HCT116 (cell line): ENCODE measurements at places on chromosomes 16 and 17. TPM values are rescaled to one million over a fixed set of nuclear protein-coding genes. Genes with fewer than 3 reads are reported as not detected.

EVPLL gene
- total RNA-seq: not detected

- no peak for DNase-seq
Measured at GRCh38 chr17:76188213-76189016, 47.4 kb upstream of the FOXJ1 start.

- peak; percentile 6 for DNase-seq
Measured at GRCh38 chr16:12661656-12662172, 142.0 kb downstream of the CPPED1 start.

GRCh38 chr16:70380248-70380918 lies 33.7 kb downstream of the DDX19A start:
- DNase-seq: no peak

GRCh38 chr16:10465821-10466220 lies 80.0 kb downstream of the ATF7IP2 start:
- no peak for DNase-seq

- DNase-seq: no peak
Measured at GRCh38 chr16:27625050-27625697, 75.2 kb downstream of the KATNIP start.

- peak; percentile 92 for DNase-seq
Measured at GRCh38 chr17:63961355-63962212, 11.1 kb downstream of the SCN4A start.

DNA sequence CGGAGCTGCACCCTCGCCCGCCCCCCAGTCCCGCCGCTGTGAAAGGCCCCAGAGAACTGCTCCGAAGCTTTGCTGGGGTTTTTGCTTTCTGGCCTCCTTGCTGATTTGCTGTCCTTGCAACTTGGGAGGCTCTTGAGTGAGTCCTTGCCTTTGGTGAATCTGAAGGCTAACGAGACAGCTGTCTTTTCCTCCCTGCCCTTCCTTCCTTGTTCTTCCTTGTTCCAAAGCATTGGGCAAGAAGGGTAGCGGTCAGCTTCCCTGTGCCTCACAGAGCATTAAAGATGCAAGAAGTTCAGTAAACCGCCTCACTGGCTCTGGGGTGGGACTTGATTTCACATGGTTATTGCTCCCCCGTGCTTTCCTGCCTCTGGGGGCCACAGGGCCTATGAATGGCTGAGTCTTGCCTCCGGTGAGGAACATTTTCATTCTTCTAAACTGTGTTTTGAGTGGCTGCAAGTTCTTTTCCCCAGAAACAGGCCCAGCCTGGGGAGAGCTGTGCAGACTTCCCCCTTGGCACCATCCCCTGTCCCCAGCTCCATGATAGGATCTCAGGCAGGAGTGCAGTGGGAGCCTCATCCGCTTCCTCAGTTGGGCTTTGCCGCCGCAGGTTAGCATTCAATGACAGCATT lies 1.4 kb downstream of the YPEL2 start:
- no peak for DNase-seq

- no peak for DNase-seq
Measured at GRCh38 chr16:85504242-85504641, 108.9 kb upstream of the GSE1 start.

GRCh38 chr16:66107661-66108060 lies 258.8 kb upstream of the CDH5 start:
- DNase-seq: no peak

GRCh38 chr17:15278380-15278779 lies 13.3 kb upstream of the PMP22 start:
- DNase-seq: no peak

DNA sequence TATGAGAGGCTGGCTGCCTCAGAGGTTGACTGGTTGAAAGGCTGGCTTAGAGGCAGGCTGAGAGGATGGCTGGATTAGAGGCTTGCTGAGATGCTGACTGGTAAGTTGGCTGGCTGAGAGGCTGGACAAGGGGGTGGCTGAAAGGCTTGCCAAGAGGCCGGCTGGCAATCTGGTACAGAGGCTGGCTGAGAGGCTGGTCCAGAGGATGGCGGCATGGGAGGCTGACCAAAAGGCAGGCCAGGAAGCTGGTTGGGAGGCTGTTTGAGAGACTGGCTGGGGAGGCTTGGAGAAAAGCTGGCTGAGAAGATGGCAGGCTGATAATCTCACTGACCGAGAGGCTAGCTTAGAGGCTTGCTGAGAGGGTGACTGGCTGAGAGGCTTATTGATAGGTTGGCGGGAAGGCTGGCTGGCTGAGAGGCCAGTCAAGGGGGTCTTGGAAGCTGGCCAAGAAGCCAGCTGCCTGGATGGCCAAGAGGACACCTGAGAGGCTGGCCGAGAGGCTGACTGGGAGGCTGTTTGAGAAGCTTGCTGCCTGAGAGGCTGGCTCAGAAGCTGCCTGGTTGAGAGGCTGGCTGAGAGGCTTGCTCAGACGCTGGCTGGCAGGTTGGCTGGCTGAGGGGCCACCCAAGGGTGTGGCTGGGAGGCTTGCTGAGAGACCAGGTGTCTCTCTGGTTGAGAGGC lies 34.2 kb upstream of the ACSM2B start:
- DNase-seq: no peak
